ENCODE measurements at places on chromosomes 2 and 18.
A peak's percentile ranks its signal among the peaks of the same experiment; 100 is the strongest.

DNA sequence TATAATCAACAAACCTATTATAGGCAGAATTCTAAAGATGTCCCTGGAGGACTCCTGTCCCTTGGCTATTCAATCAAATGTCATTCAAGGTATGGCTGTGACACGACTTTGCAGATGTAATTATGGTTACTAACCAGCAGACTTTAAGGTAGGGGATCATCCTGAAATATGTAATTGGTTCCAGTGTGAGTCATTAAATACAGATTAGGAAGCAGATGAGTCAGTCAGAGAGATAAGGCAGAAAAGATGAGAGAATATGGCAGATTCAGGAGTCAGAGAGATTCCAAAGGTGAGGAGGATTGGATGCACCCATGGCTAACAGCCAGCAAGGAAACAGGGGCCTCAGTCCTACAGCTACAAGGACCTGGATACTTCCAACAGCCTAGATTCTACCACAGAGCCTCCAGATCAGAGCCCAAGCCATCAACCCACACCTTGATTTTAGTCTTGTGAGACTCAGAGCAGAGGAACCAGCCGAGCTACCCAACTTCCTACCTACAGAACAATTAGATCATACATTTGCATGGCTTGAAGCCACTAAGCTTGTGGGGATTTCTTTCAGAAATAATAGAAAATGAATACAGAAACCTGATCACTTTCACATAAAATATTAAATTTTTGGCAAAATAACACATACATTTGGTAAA lies 11.2 kb upstream of the PROM2 start:
- DNase-seq, result no peak

DNA sequence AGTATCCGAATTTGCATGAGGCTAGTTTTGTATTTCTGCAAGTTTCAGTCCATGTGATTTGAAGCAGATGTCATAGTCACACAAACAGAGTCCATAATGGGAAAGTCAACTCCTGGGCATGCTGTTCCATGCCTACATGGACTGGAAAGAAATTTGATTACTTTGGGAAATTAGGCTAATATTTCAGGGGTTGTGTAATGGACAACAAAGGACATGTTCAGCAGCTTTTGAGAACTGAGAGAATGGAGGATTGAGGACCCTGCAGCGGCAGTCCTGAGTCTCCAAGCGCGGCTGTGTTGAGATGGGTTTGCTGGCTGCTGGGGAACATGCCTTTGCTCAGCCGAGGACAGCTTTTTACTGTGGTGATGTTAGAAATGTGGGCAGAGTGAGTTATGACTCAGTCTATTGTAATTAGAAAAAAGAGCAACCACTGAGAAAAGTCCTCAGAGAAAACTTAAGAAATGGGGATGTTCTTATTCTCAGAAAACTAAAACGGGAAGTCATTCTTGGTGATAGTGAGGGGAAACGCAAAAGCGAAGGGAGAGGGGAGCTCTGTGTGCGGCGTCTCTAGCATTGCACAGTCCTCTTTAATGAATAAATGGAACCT lies 149.2 kb downstream of the FAM210A start:
- DNase-seq, result peak; percentile 67

DNA sequence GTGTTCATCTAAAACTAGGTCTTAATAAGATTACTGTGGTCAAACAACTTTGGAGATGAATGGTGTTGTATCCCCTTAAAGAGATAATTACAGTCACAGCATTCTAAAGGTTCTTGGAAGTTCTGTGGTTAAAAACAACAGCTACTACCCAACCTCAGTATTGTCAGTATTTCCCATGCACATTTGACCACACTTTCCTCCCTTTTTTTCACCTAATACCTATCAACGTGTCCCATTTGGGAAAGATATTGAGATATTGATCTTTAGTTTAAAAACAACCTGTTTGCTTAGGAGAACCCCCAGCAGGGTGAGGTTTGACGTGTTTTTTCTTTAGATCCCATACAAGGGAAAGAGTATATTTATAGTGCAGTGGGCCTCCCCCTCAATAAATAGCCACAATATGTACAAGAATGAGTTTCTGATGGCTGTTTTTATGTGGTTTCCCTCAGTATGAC lies 65.6 kb downstream of the WDR7 start:
- DNase-seq, result no peak

DNA sequence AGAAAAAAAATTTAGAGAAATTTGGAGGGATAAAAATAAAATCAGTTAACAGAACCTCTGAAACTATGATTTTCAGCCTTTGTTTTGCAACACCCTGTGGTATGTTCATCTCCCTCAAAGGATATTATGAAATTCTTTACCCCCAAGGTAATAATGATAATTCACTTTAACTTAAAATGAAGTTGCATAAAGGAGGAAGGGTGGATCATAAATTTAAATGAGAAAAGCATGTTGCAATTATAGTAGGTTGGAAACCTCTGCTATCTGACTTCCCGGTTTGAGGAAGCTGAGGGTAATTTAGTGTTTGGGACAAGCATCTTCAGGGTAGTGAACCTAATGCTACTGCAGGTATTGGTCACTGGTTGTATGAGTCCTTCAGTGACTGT lies 102.9 kb downstream of the BABAM2 start:
- DNase-seq, result no peak

- DNase-seq, result no peak
Measured at GRCh38 chr2:81979086-81979485, 1674.5 kb upstream of the LRRTM1 start.

GRCh38 chr2:219701847-219702634 lies 74.6 kb downstream of the SLC4A3 start:
- DNase-seq, result no peak

DNA sequence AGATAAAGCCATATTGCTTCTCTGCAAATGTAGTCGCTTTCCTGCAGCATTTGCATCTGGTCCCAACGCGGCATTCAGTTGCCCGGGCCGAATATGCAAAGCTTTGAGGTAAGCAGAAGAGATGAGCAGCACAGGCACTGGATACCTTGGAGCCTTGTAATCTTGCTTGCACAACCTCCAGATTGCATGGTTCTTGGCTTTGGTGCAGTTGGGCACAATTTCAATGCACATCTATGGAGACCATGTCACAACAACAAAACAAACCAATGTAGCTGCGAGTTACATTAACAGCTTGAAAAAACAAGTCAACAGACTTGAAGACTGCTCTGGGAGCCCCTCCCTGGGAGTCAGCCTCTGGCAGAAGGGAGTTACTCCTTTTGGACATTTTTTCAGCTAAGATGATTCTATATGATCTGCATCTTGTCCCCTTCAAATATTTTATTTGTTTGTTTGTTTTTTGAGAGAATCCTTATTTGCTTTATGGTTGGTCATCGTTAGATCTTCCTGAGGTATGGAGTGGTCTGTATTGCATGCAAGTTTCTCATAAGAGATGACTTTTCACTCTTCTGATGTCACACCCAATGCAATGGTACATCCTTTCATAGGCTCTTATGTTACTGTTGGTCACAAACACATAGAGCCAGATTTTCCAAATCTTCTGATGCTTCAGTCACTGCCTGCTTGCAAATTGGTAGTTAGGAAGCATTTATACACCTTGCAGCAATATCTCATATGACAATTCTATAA lies 113.5 kb downstream of the EFEMP1 start:
- DNase-seq, result no peak

DNA sequence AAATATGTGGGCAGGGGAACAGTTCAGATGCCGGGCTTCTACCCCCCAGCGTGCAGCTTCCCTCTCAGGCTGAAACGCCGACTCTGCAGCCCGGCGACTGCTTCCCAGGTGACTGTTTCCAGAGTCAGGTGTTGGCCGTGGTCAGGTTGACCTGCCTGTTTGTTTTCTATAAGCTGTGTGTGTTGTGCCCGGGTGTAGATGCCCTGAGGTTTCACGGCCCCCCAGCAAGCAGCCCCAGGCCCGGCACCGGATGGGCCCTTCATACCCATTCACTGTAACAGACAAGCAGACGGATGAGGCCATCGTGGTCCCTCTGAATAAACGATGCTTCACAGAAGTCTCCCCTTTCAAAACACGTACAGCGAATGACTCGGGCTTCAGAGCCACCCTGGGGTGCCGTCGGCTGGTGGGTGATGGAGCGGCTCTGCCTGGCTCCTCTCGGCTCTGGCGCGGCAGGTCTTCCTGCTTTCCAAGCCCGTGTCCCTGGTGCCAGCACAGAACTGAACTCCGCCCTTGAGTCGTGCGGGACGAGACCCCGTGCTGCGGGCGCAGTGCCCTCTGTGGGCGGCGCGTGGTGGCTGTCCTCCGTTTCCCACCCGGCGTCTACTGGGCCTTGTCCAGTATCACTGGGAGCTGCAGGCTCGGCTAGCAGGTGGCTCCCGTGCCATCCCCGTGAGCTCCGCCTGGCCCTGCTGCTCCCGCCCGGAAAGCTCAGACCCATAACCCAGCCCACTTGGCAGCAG lies 15.0 kb upstream of the KCNG2 start:
- DNase-seq, result no peak

DNA sequence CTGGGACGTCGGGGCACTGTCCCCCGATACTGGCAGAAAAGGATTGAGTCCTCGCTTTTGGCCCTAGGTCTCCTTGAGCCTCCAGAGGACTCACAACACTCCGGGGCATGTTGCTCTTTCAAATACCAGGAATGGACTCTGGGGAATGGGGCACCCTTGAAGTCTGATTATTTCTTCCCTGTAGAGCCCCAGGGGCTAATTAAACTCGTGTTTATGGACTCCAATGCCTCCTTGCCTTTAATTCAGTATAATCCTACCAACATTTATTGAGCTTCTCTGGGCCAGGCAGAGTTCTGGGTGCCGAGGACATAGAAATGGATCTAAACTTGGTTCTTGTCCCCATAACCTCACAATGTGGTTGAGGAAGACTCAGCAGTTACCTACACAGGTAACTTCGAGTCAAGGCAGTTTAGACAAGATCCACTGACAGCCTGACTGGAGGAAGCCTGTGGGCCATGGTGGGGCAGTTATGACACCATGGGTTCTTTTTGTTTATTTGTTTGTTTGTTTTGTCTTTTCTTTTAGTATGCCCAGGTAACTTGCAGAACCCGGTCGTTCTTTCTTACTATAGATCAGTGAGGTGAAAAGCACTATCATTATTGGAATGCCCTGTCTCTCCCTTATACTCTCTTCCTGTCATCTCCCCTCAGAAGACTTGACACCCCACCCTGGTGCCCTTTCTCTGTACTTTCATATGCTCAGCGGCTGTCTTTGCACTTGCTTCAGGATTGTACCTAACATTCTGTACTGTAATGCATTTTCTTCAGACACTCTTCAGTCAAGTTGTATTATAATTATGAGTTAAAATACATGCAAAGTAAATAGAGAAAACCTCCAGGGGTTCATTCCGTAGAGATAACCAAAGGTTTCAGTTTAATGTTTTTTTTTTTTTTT lies 3.2 kb downstream of the CFLAR start:
- DNase-seq, result peak; percentile 39

DNA sequence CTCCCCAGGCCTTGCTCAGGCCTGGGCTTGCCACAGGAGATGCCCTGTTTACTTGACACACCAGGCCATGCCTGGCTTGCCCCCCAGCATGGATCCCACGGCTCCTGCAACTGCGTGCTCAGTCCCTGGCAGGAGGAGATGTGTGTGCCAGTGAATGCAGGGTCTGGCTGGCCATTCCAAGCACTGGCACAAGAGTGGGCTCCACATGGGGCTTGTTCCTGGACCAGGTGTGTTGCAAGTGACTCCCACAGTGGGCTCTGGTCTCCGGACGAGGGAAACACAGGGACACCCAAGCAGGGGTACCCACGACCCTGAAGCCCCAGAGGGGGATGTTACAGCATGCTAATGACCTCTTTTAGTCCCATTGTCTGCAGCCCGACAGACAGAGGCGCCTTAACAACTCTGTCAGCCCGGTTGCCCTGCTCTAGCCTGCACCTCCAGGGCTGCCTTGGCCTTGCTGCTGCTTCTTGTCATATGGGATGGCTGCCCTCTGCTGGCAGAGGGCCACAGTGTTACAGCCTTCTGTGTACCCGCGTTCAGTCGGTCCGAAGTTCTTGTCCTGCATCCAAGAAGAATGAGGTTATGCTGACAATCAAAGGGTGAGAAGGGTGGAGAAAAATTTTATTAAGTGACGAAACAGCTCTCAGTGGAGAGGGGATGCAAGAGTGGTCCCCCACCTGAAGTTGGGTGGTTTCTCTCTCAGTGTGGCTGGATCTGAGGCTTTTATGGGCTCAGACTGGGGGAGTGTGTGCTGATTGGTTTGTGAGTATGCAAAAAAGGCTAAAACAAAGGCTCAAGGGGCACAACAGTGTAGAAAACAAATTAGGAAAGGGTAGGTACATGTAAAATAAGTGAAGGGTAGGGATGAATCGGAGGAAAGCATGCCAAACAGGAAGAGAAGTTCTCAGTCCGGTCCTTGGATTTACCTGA lies 180.4 kb downstream of the MBD5 start:
- DNase-seq, result peak; percentile 63

GRCh38 chr2:219417374-219417773 lies 803 bp upstream of the DES start:
- no peak for DNase-seq

- DNase-seq, result no peak
Measured at GRCh38 chr2:102313471-102313870, 2.1 kb downstream of the IL1RL1 start.
